NCI-H1436 treated with DMSO at 0.1 percent for 48 hours (cell line): ENCODE measurements at places on chromosomes 2 and 18.
A peak's percentile ranks its signal among the peaks of the same experiment; 100 is the strongest.

- no peak for DNase-seq
These were observed 2.8 kb downstream of the FOSL2 start for GRCh38 chr2:28395334-28396061.

GRCh38 chr18:42883169-42883568 is 232.3 kb downstream of the RIT2 start:
- peak; percentile 14 for DNase-seq

DNA sequence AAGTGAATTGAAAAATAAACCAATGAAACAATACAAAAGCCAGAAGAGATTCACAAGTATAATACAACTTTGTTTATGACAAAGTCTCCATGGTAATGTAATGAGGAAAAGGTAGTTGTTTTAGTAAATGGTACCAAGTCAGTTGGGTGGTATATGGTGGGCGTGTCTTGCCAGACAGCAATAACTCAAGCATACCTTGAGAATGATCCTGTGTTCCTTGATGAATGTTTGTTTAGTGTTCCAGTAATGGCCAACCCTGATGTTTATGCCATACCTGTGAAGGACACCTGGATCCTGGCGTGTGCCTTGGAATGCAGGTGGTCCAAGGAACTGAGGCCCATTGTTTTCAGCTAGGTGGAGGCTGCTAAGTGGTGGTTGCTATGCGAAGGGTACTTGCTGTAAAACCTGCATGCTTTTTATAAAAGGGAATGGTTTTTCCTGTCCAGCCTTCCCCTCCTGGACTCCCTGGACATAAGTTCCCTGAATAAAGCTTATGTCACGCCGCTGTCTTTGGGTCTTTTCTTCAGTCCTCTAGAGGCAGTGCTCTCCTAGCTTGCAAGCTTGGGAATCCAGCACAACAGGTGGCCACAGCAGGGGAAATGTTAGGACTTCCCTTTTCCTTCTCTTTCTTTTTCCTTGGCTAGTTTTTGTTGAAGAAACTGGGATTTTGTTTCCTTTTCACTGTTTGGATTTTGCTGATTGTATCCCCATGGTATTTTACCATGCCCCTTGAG is 54.7 kb downstream of the MTA3 start:
- DNase-seq: no peak

- DNase-seq: no peak
These were observed 180.8 kb downstream of the PPP1R1C start for GRCh38 chr2:182166406-182166805.

GRCh38 chr18:6882401-6882800 is 152.9 kb downstream of the ARHGAP28 start:
- DNase-seq: no peak

- DNase-seq: no peak
These were observed 17.9 kb upstream of the ARHGAP25 start for GRCh38 chr2:68716604-68717304.

DNA sequence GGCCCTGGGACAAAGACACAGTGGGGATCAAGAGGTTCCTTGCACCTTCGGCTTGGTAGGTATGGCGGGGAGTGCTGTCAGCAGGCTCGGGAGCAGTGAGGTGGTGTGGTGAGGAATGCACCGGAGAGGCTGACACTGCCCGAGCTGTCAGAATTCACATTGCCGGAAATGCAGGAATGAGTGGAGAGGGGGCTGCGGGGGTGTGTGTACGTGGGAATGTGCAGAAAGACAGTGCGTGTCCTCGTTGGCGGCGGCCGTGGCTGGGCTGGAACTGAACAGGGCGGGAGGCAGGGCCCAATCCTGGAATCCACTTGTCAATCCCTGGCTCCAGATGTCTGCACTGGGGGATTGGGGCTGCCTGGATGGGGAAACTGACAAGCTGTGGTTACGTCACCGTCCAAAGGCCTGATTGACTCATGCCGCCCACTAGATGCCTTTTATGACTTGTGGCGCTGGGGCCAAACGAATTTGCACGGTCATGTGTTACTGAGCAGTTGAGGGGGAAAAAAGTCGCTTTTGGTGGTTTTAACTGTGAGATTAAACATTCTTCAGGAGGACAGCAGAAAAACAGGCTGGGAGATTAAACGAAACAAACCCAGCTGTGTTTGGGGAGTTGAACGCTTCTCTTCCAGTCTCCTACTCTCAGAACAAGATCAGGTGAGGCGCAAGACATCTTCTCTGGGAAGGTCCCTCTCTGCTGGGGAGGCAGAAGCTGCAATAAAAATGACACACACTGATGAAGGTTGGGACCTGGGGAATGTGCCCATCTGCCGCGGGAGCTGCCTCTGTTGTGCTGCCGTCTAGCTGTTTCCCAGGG is 189.4 kb upstream of the GLI2 start:
- no peak for DNase-seq

GRCh38 chr18:76882146-76882545 is 59.8 kb downstream of the ZNF236 start:
- DNase-seq: no peak

GRCh38 chr2:198479065-198479464 is 674.7 kb downstream of the PLCL1 start:
- DNase-seq: no peak

GRCh38 chr2:236659758-236660150 is 90.1 kb downstream of the ACKR3 start:
- DNase-seq: no peak

DNA sequence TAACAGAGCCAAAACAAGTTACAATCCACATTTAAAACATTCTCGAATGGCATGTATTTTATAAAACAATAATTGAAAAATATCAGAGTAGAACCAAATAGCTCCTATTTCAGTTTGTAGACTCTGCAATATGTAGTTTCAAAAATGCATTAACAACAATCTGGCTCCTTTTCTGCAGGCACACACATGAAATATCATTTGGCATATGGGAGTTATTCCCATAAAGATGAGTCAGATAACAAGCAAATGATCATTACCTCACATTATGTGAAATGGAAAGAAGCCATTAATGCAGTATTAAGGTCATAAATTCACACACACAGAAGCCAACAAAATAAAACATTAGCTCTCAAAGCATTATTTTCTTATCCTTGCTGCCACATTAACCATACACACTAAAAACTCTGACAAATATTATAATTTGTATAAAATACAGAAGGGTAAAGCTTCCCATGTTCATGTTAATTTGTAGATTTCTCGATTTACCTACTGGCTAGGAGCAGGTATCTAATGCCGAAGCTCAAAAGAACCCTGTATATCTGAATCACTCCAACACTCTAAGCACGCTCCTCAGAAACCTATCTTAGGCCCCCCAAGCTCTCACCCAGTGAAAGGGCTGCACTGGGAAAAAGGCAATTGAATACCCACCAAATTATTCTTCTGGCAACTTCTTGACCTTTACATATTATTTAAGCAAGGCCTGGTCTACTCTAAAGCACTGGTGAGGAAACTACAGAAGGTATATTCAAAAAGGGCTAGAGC is 13.8 kb downstream of the NBAS start:
- no peak for DNase-seq

DNA sequence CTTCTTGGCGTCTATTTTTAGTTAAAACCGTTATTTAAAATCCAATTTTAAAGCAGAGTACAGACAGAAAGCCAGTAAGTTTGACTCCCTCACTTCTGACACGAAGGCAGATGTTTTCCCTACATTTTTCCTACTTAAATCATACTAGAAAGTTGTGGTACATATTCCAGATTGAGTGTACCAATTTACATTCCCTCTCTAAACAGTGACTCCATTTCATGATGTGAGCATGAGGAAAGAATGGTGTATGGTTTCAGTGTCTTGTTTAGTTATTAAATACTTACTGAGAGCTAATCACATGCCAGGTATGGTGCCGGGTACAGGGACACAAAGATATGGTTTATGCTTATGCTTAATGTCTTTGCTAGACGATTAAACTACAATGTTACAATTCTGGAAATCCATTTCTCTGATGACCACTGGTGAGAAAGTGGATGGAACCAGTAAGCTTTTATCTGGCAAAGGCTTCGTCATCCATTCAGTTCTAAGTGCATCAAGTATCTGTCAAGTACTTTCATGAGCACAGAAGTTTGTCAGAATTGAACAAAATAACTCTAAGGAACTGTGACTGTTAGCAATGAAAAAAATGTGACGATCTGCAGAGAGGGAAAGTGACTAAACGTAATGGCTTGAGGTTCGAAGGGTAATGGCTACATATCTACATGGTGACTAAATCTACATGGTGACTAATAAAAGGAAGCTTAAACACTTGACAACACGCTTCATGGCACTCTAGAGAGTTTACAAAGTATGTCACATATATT is 25.7 kb downstream of the MAP4K3 start:
- DNase-seq: no peak

GRCh38 chr2:120473522-120474271 is 127.8 kb downstream of the INHBB start:
- DNase-seq: no peak

DNA sequence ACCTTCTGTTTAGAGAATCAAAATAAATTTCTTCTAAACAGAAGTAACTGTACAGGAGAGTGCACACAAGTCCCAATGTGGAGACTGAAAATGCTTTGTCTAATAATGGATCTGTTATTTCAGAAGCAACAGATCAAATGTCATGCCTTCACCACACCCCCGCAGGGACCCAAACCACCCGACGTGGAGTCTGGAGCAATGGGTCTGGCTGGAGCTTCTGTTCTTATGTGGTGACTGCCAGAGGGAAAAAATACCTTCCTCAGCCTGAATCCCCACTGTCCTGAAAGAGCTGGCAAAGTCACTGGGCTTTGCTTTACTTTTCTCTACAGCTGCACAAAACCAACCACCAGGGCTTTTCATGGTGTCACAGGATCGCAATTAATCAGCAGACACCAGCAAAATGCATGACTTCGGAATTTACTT is 119.0 kb upstream of the ZFP36L2 start:
- no peak for DNase-seq

DNA sequence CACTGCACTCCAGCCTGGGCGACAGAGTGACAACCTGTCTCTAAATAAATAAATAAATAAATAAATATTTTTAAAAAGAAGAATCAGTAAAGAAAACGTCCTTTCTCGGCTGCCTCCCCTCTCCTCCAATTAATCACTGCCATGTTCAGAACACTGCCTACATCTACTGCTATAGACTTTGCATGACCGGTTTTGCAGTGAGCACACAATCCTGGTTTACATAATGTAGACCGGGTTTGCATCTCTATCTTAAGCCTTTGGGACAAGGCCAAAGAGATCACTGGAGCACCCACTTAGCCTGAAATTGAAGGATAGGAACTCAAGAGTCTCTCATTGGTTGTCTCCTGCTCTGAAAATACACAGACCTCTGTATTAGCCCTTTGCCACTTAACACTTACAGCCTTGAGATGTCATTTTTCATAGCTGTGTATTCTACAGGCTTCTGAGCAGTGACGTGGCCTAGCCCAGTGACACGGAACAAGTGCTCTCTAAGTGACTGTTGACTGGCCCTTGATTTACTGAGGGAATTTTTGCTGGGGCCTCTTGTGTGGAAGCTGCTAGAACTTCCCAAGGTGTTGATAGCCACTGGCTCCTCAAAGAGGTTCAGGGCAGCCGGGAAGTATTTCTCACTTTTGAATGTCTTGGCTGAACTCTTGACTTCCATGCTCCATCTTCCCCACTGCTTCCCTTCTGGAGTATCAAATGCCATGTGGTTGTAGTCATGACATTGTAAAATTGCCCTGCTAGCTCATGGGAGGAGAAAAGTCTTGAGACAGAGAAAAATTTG is 45.3 kb upstream of the CCBE1 start:
- DNase-seq: no peak

- DNase-seq: no peak
These were observed 126.8 kb downstream of the CDH20 start for GRCh38 chr18:61459896-61460648.

DNA sequence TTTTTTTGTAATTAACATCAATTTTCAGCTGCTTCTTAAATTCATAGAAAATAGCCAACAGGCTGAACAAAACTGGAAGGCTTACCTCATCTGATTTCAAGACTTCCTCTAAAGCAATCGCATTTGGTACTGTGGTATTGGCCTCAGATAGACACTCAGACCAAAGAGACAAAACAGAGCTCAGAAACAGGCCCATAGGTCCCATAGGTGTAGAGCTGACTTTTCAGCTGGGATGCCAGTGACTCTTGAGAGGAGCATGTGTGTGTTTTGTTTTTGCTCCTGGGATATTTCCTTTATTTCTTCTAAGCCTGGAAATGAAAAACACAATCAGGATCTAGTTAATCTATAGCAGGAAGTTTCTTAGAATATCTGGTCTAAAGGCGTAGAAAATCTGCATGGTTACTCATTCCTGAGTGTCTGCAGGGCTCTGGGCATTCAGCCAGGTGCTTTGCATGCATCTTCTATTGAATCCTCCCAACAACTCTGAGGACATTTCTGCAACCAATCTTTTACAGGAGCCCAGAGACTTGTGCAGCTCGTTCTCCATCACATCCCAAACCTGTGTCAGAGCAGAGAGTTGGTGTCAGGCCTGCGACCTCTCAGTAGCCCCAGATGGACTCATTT is 190.8 kb downstream of the RTP5 start:
- DNase-seq: no peak

DNA sequence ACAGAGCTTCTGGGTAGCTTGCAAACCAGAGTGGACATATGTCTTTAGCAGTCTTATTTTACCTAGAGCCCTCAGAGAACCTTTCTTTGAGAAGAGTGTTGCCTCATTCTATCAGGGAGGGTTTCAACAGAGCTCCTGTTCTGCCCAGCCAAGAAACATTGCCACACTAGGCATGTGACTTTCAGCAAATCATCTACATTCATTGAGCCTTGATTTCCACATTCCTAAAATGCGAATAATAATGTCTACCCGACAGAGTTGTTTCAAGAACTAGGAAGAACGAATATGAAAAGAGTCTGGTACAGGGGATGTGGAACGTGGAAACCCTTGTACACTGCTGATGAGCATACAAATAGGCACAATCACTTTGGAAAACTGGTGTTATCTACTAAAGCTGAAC is 7.8 kb upstream of the PRKAG3 start:
- DNase-seq: no peak

- no peak for DNase-seq
These were observed 50.9 kb downstream of the ADNP2 start for GRCh38 chr18:80159713-80160636.

DNA sequence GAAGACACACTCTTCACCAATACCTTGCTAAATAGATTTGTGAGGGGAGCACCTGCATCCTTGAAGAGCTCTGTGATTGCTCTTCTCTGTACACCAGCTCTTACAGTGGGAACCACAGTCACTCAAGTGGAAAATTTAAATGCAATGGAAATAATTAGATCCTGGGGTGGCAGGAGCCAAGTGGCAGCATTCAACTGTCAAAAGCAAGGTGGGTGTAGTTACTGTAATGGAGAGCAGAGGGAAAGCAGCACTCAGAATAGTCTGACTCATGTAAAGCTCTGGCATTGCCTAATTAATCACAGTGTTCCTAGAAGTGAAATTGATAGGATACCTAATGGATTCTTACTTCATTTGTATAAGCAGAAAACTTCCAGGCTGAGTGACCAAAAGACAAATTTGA is 245.8 kb downstream of the KCNE4 start:
- peak; percentile 82 for DNase-seq
